ENCODE measurements at places on chromosomes 1 and 21. TPM values are rescaled to one million over a fixed set of nuclear protein-coding genes. Genes with fewer than 3 reads are reported as not detected.
A peak's percentile ranks its signal among the peaks of the same experiment; 100 is the strongest.

DNA sequence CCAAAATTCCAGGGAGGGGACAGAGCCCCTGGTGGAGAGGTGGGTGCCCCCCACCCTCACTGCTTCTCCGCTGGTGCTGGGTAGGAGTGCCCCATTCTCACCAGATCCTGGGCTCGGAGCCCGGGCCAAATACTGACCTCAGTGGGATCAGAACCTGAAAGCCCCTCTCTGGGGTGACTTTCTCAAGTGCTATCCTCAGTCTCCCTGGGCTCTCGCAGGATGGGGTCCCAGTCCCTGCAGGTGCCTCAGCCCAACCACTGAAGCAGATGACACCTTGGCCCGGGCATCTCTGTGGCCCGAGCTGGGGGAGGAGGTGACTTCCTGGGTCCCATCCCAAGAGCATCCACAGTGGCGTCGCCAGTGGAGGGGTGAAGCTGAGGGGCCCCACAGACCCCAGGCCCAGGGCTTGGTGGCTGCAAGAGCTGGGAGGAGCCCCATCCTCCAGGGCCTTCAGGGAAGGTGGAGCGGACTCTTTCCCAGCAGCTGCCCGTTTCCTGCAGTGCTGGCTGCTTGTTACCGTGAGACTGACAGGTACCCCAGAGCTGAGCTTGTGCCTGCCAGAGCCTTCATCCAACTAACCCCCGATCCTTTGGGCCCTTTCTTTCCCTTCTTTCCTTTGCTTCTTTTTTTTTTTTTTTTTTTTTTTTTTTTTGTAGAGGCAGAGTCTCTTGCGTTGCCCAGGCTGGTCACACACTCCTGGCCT, 3.9 kb upstream of the FNDC10 start:
- no peak for DNase-seq

DNA sequence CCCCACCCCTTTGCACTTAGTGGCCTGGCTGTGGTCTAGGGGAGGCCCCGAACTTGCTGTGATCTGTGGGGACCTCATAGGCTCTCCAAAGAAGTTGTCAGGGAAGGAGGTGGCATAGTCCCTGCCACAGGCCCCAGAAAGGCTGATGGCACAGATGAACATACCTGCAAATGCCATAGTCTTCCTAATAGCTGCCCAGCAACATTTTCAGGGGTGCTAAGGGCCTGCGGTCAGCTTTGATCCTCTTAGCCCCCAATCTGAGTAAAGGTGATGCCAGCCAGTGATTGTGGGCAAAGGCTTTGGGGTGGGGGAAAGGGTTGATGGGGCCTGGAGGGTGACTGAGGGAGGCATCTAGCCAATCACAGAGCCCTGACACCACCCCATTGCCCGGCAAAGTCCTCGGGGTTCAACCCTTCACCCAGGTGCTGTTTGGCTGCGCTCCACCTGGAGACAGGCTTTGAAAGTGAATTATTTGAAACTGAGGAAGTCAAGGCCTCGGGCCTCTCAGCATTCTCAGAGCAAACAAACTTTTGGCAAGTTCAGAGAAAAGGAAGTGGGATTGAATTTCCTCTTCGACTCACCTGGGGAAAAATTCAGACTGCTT, 35.8 kb downstream of the PAX7 start:
- no peak for DNase-seq

RAB25 gene
- total RNA-seq: 0.89 TPM

DNA sequence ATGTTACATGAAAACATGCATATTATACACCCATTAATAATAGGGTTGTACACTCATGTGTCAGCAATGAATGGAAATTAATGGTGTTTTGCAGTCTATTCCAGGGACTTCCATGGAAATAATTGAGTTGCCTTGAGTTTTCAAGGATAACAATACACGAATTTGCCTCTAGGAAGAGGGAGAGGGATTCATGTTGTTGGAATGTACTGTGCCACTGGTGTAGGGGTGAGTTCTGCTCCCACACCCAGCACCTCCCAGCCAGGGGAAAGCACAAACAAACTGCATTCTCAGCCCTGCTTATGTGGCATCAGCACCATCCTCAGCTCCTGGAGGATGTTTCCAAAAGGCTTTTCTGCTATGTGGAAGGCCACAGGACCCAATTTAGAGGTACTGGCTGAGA, 57.8 kb downstream of the BCAR3 start:
- no peak for DNase-seq

DNA sequence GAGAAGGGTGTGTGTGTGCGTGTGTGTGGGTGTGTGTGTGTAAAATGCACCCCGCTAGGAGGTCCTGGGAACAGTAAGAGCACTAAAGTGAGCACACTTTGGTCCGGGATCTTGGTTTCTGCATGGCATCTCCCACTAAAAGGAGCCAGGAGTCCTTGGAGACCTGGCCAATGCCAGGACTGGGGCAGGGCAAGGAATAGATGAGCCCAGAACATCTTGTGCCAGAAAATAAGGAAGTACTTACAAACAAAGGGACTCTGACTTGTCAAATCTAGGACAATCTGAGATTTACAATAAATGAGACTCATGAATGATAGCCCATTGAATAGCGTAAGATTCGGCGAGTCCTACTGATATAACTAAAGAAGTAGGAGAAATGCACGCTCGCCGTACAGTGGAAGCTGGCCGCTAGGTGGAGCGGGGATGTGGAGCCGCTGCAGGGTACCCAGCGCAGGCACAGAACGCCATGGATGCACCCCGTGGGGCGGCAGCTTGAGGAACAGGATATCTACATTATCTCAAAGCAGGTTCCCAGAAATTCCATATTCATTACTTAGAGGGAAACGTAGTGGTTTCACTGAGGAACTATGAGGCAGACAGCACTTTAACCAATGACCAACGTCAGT, 7.1 kb downstream of the SLC37A1 start:
- DNase-seq: no peak

UBE2U gene
- 0.52 TPM for total RNA-seq

AK5 gene
- 8.9 TPM for total RNA-seq

GBP6 gene
- 0.31 TPM for total RNA-seq

DNA sequence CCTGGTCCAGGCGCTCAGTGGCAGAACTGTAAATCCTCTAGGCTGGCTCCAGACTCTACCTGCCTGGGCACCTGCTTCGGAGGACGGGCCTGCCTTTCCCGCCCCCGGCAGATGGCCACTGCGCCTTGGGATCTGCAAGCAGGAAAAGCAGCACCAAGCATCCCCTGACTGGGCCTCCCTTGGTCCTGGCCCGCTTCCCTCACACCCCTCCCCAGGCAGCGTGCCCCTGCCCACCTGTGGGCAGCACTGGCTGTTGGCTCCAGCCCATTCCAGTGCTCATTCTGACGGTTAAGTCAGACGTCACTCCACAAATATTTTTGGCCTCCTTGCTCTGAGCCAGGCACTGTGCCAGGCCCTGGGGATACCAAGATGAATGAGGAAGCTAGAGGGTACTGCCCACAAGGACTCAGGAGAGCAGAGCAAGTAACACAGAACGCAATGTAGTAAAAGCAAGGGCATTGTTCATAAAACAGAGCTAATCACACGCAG, 22.0 kb upstream of the BLACAT1 start:
- no peak for DNase-seq

PDPN gene
- not detected for total RNA-seq

- peak; percentile 11 for DNase-seq
Measured at GRCh38 chr1:29516063-29516820, 279.9 kb downstream of the PTPRU start.

KRTAP12-2 gene
- total RNA-seq: not detected

PRAMEF2 gene
- not detected for total RNA-seq

CD1E gene
- total RNA-seq: not detected

SLAMF8 gene
- total RNA-seq: 0.21 TPM

DNA sequence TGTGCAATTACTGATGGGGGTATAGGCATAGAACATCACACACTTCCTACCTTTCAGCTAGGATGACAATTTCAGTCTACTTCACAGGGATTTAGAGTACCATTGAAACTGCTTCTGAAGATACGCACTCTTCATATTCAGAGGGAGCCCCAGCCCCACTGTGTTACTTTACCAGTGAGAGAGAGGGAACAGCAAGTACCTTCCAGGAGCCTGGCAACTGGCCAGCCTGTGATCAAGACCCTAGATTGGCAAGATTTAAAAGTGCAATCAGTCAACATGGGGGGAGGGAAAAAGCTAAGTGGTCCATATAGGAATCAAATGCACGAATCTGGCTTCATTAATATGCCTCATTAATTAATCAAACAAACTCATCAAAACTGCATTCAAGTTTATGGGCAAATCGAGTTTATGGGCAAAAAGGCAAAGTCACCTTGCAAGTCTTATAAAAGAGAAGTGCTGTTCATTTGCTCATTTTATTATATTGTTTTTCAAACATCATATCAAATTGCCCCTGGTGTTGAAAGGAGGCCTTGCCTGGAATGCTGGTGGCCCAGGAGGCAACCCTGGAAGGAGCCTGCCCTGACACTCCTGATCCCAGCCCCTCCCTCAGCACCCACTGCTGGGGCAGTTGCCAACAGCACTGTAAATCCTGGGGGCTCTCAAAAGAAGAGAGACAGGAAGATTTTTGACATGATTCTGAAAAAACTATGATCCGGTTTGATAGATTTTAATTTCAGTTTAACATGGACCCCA, 184.9 kb upstream of the DPT start:
- no peak for DNase-seq

Data from activated naive CD4-positive, alpha-beta T cell treated with anti-CD3 and anti-CD28 coated beads, Interleukin-2, amount 50 U/mL, for 72 hours (primary cell).